B cell (primary cell): ENCODE measurements at places on chromosomes 12 and 14. TPM values are rescaled to one million over a fixed set of nuclear protein-coding genes. Genes with fewer than 3 reads are reported as not detected.

The TAS2R31 gene
- 0.63 and 0.86 TPM in 2 replicates for polyA plus RNA-seq

The PLEKHD1 gene
- 0.12 and 0.16 TPM in 2 replicates for polyA plus RNA-seq

The CCDC38 gene
- 0.09 TPM in 1 of 2 replicates, not detected in the other for polyA plus RNA-seq

The ISM2 gene
- polyA plus RNA-seq: not detected in 2 replicates

The GPD1 gene
- polyA plus RNA-seq: 0.88 and 1.1 TPM in 2 replicates
